ENCODE measurements at places on chromosomes 7 and 10.

GRCh38 chr7:106987777-106988176 is 56.7 kb upstream of the PRKAR2B start:
- DNase-seq, result no peak

DNA sequence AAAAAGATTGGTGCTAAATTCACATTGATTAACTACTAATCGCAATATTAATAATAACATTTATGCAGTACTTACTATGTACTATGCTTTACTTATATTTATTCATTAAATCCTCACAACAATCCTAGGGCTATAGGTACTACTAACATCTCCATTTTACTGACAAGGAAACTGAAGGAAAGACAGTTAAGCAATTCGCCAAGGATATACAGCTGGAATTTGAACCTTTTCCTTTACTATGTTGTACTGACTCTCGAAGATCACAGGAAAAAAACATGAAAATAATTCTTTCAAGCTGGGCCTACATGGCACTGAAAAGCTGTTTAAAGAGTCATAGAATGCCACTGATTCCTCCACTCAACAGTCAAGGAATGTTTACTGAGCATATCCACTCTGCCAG is 185.4 kb downstream of the IPMK start:
- no peak for DNase-seq

GRCh38 chr7:49333180-49333881 is 409.0 kb downstream of the CDC14C start:
- no peak for DNase-seq

- no peak for DNase-seq
These were observed 7.5 kb downstream of the MNX1 start for GRCh38 chr7:157002819-157003421.

DNA sequence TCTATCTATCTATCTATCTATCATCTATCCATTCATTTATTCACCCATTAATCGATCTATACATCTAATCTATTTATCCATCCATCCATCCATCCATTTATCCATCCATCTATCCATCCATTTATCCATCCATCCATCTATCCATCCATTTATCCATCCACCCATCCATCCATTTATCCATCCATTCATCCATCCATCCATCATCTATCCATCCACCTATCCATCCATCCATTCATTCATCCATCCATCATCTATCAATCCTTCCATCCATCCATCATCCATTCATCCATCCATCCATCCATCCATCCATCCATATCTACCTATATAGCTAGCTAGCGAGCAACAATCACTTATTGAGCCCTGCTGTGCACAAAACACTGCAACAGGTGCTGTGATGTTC is 953.1 kb upstream of the ZNF722 start:
- DNase-seq, result no peak

DNA sequence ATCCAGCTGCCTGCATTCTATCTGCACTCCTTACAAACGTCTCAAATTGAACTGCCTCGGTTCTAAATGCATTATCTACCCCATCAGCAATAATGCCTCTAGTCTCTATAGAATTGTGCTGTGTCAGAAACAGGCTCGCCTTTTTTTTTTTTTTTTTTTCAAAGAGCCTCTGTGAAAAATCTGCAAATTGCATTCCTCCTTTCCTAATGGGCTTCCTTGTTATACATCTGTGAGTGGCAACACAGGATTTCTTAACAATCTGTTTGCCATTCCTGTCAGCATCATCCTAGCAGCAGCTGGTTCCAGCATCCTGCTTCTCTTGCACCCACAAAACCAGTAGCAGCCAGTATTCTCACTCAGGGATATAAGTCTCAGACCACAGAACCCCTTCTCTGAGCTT is 413.5 kb upstream of the SEMA3D start:
- no peak for DNase-seq

DNA sequence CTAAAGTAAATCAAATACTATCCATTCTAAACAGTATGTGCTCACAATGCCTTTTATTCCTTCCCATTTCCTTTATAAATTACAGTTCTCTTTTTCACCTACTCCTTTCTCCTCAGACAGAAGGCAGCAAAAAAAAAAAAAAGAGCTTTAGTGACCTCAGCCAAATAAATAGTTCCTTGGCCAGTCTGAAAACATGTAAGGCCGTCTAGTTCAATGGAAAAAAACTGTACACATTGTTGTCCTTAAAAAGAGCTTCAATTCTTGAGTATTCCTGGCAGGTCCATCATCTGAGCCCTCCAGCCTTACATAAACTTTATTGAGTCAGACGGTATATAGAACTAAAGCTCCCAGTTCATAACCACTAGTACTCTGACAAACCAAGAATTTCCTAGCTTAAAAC is 185.4 kb downstream of the CACNA2D1 start:
- no peak for DNase-seq

DNA sequence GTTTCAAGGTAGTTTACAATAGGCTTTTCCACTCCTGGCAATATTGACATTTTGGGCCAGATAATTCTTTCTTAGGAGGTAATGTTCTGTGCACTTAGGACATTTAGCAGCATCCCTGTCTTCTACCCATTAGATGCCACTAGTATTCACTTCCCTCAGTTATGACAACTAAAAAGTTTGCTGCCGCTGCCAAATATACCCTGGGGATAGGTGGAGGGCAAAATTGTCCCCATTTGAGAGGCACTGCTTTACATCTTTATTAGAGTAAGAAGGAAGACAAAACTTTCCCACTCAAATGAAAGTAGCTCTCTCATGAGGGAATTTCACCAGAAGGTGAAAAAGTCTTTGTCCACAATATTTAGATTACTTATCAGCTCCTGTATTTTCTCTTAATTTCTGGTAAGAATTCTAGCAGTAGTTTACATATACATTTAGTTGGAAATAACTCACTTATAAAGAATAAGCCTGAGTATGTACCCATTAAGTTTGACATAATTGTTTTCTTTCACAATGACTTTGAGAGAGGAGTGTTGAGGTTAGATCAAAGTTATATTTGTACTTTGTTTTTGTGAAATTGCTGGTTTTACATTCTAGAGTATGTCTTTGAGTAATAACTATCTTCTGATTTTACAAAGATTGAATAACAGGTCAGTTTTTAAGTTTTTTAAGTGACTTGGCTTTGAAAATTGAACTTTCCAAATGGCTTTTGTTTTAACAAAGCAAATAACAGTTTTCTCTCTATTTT is 46.0 kb downstream of the HELLS start:
- no peak for DNase-seq

DNA sequence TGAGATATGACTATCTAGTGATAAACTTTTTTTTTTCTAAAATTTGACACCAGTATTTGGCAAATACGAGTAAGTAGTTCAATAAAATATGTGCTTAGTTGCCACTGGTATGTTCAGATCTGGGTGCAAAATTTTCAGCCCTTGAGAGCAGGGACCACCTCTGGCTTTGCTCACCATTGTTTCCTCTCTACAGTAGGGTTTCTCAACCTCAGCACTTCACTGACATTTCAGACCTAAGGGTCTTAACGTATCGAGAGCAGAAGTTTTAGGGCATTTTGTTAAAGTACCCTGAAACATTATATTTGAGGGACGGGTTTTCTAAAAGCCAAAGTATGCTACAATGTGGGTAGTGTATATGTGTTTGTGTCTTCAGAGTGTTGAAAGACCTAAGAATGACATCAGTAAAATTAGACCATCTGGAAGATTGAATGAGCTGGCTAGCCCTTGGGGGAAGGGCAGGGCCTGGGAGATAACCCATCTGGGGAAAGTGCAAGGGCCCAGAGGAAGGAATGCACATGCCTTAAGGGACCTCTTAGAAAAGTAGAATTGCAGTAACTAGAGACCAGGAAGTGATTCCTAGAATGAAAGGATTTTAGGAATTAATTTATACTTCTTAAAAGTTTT is 11.8 kb downstream of the BZW2 start:
- no peak for DNase-seq

DNA sequence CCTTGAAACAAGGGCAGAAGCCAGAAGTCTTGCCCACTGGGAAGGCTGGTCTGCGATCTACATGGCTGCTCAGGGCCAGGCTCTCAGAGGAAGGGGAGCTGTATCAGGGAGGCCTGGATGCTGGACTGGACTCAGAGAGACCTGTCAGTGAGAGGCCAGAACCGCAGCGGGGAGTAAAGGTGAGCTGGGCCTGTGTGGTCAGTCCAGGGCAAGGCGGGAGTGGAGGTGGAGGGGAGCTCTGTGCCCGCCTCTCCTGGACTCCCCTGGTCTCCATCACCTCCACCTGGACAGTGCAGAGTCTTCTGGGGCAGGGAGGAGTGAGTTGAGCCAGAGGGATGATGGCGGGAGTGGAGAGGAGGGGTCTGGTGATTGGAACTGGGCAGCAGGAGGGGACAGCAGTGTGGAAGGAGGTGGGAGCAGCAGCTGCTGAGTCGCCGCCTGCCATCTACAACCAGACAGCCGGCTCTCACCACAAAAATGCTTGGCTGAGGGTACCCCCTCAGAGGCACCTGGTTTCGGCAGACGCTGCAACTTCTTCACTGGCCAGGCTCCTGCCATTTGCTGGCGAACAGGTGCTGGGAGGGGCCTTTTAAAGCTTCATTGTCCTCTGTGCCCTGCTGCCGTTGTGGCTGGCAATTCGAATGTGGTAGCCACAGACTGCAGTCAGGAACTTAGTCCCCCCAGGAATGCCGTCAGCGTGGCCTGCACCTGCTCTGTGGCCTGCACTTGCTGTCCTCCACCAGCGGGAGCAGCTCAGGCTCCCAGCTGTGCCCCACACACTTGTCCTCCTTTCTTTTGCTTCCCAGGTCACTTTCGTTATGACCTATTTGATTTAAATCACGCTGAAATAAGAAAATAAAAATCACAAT is 3.5 kb downstream of the RASSF4 start:
- peak; percentile 67 for DNase-seq

GRCh38 chr7:98836811-98837629 is 32.8 kb downstream of the TMEM130 start:
- DNase-seq, result no peak

GRCh38 chr10:22436526-22436892 is 91.2 kb downstream of the SPAG6 start:
- no peak for DNase-seq

DNA sequence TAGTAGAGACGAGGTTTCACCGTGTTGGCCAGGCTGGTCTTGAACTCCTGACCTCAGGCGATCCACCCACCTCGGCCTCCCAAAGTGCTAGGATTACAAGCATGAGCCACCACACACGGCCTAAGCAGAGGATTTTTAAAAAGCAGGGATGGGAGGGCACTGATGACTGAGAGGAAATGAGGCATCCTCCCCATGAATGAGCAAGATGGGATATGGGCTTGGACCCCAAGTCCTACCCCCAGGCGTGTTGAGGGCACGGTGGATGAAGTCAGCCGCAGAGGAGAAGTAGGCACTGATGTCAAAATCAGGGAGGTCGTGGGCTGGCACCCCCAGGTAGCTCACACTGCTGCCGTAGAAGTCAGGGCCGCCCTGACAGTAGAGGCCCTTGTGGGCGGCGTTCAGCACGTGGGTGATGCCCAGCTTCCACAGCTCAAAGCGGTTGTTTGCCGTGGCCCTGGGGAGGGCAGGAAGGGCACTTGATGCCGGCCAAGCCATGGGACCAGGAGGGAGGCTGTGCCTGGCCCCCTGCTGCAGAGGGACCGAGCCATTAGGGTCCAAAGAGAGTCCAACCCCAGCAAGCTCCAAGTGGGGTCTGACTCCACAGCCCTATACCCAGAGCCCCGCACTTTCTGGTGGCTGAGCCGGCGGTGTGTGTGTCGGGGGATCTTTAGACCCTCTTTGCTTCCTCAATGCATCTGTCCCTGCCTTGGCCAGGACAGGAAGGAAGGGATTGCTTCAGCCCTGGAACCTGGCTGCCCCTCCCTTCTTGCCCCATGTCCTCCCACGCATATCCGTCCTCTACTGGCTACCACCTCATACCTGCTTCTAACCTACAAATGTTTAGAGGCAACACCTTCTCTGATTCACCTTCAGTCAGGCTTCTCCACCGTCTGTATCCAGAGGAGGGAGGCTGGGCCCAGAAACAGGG is 3.4 kb upstream of the SAMD8 start:
- DNase-seq, result no peak

GRCh38 chr10:48796713-48797245 is 112.1 kb downstream of the WDFY4 start:
- no peak for DNase-seq

GRCh38 chr7:94710256-94710655 is 54.3 kb upstream of the SGCE start:
- DNase-seq, result no peak

DNA sequence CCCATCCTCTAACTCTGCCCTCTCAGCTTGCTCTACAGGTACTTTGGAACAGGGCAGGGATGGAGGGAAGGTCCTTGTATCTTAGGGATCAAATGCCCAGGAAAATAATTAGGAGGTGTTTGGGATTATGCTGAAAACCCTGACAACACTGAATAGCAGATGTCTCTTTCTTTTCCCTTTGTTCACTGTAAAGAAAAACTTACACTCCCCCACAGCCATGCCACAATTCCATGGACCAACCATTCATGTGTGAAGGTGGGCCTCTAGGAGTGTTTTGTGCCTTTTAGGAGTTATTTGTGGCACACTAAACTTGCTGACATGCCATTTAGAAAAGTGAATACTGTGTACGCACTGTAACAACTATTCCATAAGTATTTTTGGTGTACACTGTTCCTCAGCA is 108.1 kb downstream of the SNX10 start:
- DNase-seq, result no peak

GRCh38 chr10:49622426-49623425 is 8.9 kb downstream of the CHAT start:
- no peak for DNase-seq

- DNase-seq, result no peak
These were observed 5.9 kb downstream of the KCP start for GRCh38 chr7:128904381-128905197.

GRCh38 chr7:8210845-8211724 is 50.9 kb downstream of the ICA1 start:
- DNase-seq, result no peak

- DNase-seq, result no peak
These were observed 40.6 kb upstream of the ABCA13 start for GRCh38 chr7:48130658-48131108.

GRCh38 chr7:120743128-120743527 is 114.8 kb downstream of the TSPAN12 start:
- DNase-seq, result no peak

- no peak for DNase-seq
These were observed 266.6 kb downstream of the NXPH1 start for GRCh38 chr7:8699875-8700624.
